RCC 7860 (cell line): ENCODE measurements at places on chromosomes 12 and 14.

DNA sequence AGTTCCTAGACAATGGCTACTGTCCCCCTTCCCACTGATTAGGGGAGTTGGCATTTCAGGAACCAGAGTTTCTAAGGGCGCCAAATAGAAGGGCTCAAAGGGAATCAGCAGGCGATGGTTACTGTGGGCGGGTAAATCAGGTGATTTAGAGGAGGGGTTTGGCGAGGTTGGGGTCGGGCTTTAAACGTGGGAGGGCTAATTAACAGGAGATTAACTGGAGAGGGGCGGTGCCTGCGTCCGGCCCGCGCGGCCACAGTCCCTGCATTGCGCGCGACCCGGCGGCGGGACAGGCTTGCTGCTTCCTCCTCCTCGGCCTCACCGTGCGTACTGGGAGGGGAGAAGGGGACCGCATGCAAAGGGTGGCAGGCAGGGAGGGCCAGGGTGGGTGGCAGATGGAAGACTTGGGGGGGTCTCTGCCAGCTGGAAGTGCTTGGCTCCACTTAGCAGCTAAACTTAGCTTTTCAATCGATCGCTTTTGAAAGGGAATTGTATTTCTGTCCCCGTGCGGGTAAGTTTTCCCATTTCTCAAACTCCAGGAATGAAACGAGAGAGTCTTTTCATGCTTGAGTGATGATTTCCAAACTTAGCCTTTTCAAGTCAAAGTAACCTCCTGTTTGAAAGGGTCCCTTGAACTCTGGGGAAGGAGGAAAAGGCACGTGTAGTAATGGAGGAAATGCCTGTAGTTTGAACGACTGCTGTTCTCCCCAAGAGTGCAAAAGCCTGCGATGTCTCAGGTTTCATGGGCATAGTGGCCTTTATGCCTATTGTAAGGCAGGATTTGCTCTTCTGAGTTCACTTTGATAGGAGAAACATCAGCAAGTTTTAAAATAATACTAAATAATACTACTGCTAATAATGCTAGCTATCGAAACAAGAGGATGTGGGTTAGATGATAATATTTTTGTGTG lies at the start of gene MGST1:
Gene MGST1, plus strand, starts transcription at position 255 of the 908 bp plus-strand sequence. CDS start 6,608 bp downstream, outside the sequence.
- DNase-seq: peak; percentile 49

DNA sequence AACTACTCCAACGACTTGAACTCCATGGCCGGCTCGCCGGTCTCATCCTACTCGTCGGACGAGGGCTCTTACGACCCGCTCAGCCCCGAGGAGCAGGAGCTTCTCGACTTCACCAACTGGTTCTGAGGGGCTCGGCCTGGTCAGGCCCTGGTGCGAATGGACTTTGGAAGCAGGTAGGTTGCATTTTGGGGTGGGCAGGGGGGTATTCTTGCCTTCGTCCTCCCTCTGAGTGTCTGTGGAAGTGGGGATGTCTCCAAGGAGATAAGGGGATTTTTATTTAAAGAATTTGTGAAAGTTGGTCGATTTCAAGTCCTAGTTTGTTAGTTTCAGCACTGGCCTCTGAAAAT lies 1.3 kb downstream of the ASCL1 start:
- DNase-seq: no peak

- DNase-seq: no peak
Measured at GRCh38 chr14:73323896-73324399, 86.6 kb downstream of the PAPLN start.

DNA sequence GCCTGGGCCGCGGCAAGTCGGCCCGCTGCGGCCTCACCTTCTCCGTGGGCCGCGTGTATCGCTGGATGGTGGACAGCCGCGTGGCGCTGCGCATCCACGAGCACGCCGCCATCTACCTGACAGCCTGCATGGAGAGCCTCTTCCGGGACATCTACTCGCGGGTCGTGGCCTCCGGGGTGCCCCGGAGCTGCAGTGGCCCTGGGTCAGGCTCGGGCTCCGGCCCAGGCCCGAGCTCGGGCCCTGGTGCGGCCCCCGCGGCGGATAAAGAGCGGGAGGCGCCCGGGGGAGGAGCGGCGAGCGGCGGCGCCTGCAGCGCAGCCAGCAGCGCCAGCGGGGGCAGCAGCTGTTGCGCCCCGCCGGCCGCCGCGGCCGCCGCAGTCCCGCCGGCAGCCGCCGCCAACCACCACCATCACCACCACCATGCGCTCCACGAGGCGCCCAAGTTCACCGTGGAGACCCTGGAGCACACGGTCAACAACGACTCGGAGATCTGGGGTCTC lies 226.2 kb upstream of the CRY1 start:
- DNase-seq: no peak

DNA sequence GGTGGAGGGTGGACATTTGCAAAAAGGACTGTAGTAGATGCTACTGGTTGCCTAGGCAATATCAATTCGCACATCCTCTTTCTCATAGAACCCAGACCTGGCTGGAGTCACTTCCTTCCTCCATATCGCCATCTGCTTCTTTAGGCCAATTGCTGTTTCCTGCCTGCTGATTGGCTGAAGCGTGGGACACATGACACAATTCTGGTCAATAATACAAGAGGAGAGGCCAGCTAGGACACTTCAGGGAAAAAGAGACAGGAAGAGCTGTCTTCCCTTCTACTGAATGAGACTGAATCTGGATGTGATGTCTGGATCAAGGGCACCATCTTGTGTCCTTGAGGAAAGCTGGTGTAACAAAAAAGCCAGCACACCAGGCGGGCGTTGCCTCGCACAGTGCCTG lies 53.8 kb downstream of the TRPV4 start:
- DNase-seq: no peak

- no peak for DNase-seq
Measured at GRCh38 chr12:50251619-50252252, 31.6 kb downstream of the LIMA1 start.

DNA sequence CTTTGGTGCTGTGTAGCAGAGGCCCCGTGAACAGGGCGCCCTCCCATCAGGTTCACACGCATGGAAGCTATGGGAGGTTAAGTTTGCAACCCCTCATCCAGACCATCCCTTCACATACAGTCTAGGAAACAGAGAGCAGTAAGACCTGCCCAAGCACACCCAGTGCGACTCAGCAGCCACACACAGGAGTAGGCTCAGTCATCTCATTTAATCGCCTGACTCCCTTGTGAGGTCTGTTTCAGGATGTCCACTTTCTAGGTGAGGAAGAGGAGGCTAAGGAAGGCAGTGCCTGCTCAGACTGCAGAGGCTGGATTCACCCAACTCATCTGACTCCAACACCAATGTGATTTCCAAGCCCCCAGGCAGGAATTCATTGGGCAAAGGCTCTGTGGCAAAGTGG lies 11.9 kb downstream of the BDKRB1 start:
- DNase-seq: peak; percentile 8

GRCh38 chr12:51295651-51296050 lies 25.4 kb upstream of the SMAGP start:
- DNase-seq: no peak

- no peak for DNase-seq
Measured at GRCh38 chr14:104595116-104595675, 9.4 kb downstream of the TMEM179 start.

- no peak for DNase-seq
Measured at GRCh38 chr12:11578461-11578993, 70.9 kb upstream of the ETV6 start.

DNA sequence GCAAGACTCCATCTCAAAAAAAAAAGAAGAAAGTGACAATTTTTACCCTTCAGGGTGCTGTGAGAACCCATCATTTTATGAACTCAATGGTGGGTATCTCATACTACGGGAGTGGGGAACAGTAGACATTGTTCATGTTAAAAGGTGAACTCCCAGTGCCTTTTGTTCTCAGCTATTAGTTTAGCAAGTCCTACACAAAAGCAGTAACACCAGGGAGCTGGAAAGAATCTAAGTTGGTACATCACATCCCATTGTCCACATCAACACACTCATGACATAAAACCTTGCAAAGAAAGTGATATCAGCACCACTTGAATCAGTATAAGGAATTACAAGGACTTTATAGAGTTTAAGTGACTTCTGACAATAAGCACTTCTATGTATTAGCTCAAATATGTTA lies 47.4 kb upstream of the ABCC9 start:
- DNase-seq: no peak

DNA sequence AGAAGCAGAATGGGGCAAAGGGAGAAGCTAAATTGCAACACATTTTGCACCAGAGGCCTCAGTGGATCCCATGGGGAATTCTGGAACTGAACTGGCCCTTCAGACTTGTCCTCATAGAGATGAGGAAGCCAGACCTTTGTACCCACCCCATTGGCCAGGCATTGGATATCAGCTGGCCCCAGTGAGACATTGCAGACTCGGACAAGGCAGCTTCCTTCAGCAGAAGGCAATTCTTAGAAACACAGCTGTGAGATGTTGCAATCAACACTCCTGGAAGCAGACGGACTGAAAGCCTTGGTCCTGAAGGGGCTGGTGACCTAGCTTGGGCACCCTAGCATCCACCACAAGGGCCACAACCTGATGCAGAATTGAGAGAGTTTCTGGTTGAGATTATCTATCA lies 218.1 kb downstream of the MSRB3 start:
- no peak for DNase-seq

DNA sequence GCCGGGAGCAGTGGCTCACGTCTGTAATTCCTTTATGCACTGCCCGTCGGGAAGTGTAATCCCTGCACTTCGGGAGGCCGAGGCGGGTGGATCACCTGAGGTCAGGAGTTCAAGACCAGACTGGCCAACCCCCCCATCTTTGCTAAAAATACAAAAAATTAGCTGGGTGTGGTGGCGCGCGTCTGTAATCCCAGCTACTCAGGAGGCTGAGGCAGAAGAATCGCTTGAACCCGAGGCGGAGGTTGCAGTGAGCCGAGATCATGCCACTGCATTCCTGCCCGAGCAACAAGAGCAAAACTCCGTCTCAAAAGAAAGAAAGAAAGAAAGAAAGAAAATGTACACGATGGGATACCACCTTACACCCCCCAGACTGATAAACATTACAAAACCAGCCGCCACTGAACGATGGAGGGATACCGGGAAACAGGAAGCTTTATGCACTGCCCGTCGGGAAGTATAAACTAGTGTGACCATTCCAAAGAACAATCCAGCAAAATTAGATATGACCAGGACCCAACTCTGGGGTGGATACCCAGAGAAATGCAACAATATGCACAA lies 1.1 kb downstream of the ABCD4 start:
- DNase-seq: no peak

- no peak for DNase-seq
Measured at GRCh38 chr12:131990980-131991305, 41.2 kb downstream of the EP400 start.

DNA sequence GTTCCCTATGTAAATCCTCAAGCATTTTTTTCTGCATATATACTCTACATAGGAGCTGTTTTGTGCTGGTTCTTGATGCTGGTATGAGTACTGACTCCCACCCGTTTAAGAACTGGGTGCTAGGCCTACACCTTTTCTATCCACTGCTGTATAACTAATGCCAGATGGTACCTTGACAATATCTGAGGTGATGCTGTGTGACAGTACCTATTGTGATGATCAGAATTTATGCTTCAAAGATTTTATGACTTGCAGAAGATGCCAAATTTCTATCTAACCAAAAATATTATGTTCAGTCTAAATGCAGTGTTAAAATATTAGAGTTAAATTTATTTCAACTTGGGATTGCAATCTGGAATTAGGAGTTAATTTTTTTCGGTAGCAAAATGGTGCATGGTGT lies 272.3 kb upstream of the NOVA1 start:
- no peak for DNase-seq

- DNase-seq: no peak
Measured at GRCh38 chr12:66947119-66947518, 268.2 kb upstream of the GRIP1 start.

DNA sequence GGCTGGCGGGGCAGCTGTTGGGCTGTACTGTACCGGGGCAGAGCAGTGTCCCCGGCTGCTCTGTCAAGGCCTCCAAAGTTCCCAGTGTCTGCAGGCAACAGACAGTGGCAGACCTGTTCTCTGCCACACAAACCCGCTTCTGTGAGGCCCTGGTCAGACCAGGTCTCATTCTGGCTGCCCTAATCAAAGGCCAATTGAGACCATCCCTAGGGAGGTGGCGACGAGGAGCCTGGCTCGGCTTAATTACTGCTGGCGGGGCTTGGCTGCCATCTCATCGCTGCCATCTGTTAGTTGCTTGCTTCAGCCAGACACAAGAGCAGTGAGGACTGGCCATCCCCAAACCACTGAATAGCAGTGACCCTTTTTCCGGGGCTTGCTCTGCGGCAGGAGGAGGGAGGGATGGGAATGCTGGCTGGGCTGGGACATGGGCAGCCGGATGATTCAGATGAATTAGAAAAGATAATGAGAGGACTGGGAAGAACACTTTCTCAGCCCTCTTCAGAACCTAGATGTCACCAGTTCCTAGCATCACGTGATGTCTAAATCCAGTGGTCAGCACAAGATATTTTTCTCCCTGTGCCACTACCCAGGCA lies 24.5 kb downstream of the ERG28 start:
- no peak for DNase-seq

DNA sequence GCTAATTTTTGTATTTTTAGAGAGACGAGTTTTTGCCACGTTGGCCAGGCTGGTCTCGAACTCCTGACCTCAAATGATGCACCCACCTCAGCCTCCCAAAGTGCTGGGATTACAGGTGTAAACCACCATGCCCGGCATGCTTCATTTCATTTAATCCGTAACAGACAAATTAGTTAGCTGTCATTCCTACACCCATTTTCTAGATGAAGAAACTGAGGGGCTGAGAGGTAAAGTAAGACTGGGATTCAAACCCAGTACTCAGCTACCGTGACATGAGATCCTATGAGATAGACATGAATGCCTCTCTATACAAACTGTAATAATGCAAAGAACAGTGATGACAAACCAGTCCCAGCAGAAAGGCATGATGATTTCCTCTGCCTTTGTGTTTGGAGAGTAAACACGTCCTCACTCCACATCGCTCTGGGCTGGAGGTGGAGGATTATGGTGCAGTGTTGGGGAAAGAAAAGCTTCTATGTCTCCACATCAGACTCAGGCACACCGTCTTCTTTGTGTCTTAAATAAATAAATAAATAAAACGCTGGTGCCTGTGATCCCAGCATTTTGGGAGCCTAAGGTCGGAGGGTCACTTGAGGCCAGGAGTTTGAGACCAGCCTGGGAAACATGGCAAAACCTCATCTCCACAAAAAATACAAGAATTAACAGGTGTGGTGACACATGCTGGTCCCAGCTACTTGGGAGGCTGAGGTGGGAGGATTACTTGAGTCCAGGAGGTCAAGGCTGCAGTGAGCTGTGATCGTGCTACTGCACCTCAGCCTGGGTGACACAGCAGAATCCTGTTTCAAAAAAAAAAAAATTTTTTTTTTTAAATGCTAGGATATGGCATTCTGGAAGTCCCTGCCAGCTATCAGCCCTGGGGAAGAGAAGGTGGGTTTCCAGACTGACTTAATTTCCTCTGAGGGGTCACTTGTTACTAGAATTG lies 10.5 kb downstream of the VSX2 start:
- DNase-seq: no peak

- DNase-seq: no peak
Measured at GRCh38 chr12:24608637-24609285, 340.1 kb downstream of the BCAT1 start.

DNA sequence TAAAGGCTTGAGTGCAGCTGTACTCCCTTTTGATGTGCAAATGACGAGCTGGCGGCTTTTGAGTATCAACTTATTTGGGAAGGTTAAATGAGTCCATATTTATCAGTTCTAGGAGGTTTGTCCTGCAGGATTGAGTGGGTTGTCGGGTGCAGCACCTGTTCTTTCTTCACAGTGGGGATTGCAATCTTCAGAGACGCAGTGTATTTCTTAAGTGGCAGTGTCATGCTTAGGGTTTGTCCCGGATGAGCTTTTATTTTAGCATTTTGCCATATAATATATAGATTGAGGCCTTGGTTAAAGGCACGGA lies 1.2 kb downstream of the FUT8 start:
- no peak for DNase-seq
